ENCODE measurements at places on chromosomes 12 and 14. TPM values are rescaled to one million over a fixed set of nuclear protein-coding genes. Genes with fewer than 3 reads are reported as not detected.

- no peak for DNase-seq
- no peak overlapping the region for H3K4me3 ChIP-seq
- no peaks in the 10 kb centered on the region for H3K27me3 ChIP-seq
- no peaks in the 10 kb centered on the region for H3K36me3 ChIP-seq
- no peak overlapping the region for H3K27ac ChIP-seq
- no peaks in the 10 kb centered on the region for H3K4me1 ChIP-seq
Observed at GRCh38 chr14:86373886-86374285, 843.9 kb downstream of the FLRT2 start.

CLEC1B gene
- not detected for total RNA-seq

DNA sequence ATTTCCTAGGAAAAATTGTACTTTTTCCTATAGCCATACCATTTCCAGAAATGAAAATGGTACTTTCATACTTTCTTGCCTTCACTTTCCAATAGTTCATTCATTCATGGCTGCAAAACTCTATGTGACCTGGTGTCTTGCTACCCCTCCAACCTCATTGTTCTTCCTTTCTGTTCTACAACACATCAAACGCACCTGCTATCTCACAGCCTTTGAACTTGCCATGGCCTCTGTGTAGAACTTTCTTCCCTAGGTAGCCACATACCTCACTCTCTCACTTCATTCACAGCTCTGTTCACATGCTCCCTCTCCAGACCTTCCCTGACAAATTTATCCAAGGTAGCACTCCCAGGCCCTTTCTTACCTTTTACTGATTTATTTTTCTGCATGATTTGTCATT, 149.2 kb downstream of the DUSP6 start:
- no peaks in the 10 kb centered on the region for H3K27me3 ChIP-seq
- H3K4me3 ChIP-seq, result no peak overlapping the region
- H3K27ac ChIP-seq, result no peak overlapping the region
- DNase-seq, result no peak
- H3K36me3 ChIP-seq, result no peaks in the 10 kb centered on the region

- no peaks in the 10 kb centered on the region for H3K4me1 ChIP-seq
- peaks cover under 1% of the 10 kb centered on the region for H3K36me3 ChIP-seq
- no peak overlapping the region for H3K4me3 ChIP-seq
Observed at GRCh38 chr14:74516451-74517160, 23.0 kb downstream of the ISCA2 start.

DNA sequence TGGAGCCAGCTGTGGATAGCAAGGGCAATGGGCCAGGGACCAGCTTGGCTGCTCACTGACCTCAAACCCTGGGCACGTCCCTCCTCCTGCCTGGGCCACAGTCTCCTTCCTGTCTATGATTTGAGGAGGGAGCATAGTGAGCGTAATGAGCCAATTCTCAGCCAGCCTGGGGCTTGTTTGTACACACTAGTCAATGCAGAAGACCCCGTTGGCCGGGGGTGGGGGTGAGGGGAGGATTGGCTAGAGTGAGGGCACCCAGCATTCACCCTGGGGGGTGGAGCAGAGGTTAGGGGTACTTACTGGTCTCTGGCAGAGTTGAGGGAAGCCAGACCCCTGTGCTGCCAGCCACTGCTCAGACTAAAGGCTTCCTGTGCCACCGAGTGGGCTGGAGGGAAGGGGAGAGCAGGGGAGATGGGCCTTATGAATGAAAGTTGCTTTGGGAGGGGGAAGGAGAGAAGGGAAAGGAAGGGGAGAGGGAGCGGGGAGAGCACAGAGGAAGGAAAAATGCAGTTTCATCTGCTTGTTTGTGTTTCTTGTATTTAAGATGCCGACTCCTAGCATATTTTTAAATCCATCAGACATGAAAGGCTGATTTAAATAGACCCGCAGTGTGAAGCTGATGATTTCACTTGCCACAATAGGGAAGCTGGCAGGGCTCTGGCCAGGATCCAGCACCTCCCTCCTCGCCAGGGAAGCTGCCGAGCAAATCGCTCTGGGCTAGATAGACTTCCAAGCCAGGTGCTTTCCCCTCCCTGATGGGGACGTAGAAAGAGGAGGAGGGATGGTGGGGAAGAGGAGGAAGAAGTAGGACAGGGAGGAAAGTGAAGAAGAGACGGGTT, 114.0 kb downstream of the PRMT8 start:
- H3K4me1 ChIP-seq, result no peaks in the 10 kb centered on the region
- no peak for DNase-seq
- H3K36me3 ChIP-seq, result no peaks in the 10 kb centered on the region
- H3K27me3 ChIP-seq, result no peaks in the 10 kb centered on the region
- no peak overlapping the region for H3K4me3 ChIP-seq
